Caudate nucleus (tissue), 63 donors: ENCODE measurements at places on chromosomes 6 and 20.

GRCh38 chr6:150723857-150724256 is 124.2 kb downstream of the PLEKHG1 start:
- no peak for DNase-seq

GRCh38 chr20:10924644-10925201 is 250.9 kb upstream of the JAG1 start:
- no peak for DNase-seq

DNA sequence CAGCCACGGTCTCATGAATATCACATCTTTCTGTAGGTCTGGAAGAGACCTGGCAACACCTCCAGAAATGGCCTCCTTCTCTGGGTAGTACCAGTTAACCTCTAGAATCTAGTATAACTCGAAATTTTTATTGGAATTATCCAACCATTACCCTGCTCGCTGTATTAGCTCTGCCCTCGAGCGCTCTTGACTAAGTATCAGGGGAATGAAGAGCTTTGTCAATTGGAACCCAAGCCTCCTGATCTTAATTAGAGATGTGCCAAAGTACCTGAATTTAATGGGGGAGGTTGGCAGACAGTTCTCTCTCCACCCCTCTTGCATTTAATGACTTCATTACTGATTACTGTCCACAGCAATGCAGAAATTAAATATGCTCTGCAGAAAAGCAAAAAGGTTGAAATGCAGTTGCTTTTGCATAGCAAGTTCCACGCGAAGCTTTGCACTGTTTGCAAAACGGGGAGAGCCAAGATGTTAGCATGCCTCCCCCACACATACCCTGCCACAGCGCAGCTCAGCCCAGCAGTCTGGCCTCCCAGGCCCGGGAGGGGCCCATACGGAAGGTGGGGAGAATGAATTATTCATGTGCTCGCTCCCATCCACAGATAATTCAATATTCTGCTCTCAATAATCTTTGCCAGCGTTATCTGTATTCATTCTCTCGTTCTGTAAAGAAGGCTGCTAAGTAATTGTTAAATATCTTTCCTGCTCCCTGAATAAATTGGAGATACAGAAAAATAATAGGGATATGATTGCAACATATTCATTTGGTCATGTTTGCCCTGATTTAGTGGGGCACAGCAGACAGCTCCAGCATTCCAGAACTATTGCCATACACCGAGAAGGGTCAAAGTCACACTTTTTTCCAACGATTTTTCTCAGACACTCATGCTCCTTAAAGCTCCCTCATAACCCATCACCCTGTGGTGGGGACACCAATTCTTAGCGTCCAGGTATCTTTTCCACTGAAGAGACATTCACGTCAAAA is 305.8 kb downstream of the CDH26 start:
- DNase-seq: no peak

GRCh38 chr20:25360631-25361286 is 29.9 kb downstream of the ABHD12 start:
- DNase-seq: no peak

DNA sequence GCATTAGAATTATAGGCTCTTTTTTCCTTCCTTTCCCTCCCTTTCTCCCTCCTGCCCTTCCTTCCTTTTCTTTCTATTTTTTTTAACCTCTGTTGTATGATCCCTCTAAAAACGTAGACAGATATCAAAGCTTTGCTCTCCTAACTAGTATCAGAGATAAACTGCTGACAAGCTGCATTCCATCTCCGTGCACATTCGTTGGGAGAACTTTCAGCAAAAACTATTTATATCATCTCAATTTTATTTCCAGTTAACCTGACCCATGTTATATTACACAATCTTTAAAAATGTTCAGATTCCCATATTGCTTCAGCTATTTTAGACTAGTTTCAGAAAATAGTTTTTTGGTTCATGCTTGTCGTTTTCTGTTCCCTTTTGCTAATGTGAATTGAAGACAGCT is 47.3 kb downstream of the RNF217 start:
- no peak for DNase-seq
